NCI-H524 (cell line): ENCODE measurements at places on chromosomes 2 and 18.

DNA sequence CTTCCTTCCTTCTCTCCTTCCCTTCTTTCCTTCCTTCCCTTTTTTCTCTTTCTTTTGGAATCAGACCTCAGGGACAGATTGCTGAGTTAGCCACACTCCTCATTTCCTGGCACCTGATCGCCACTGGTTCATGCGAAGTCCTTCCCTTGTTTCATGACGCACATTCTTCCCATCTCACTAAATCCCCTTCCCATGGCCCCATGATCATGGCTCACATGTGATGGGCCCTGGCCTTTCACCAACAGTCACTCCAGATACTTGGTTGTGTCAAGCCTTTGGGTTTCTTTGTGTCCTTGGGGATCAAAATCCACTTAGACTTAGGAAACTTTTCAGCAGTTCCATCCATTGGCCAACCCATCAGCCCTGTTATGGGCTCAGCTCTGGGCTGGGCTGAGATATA is 23.8 kb upstream of the ASPRV1 start:
- no peak for DNase-seq

DNA sequence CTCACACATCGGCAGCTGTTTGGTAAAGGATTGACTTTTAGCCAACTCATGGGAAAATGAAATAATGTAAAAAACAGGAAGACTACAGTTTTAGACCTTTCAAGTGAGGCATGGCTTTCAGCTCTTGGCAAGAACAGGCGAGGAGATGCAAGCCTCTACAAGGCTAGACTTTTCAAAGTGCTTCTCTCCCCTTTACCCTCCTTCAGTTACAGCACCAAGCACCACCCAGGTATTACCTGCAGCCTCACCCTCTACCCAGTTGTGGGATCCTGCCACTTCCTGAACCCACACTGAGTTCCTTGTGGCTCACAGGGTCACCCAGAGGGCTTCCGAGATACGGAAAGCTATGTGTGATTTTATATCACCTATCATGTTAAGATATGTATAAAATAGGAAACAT is 14.7 kb downstream of the UGT1A10 start:
- no peak for DNase-seq

GRCh38 chr2:192311701-192312460 is 117.1 kb upstream of the TMEFF2 start:
- DNase-seq, result no peak

DNA sequence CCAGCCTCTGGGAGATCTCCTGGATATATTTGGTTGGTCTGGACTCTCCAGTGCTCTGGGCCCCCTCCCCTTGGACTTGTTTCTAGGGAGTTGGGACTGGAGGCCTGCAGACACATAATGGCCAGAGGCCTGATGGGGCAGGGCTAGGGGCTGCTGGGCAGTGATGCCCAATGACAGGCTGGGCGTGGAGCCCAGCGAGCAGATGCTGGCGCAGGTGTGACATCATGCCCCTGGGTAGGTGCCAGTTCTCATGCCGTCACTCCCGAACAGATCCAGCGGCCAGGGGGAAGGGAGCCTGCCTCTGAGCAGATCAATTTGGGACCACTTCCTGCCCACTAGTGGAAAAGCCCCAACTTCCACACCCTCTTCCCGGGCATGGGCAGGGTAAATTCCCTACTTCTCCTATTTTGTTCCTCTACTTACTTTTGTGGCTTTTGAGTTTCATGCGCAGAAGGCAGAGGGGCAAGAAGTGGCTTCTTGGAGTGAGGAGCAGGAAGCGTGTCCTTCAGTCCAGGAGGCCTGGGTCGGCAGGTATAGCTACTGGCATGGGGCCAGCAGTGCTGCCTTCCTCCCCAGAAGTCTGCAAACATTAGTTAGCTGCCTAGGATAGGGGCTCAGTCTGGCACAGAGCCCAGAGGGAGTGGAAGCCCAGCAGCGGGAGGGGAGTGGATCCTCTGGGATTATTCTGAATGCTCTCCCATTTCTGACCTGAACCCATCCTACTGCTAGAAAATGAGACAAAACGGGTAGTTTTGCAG is 6.1 kb downstream of the MPV17 start:
- DNase-seq, result no peak

- no peak for DNase-seq
Observed at GRCh38 chr18:13137670-13138419, 80.7 kb upstream of the LDLRAD4 start.

GRCh38 chr2:43995733-43996533 is at the start of gene LRPPRC:
Gene LRPPRC, minus strand, starts transcription at chr2:43995989. Its CDS starts 42 bp downstream, at chr2:43995947.
- peak; percentile 94 for DNase-seq

- DNase-seq, result no peak
Observed at GRCh38 chr18:37307181-37307580, 258.4 kb downstream of the CELF4 start.

- no peak for DNase-seq
Observed at GRCh38 chr2:68770271-68771111, 35.9 kb downstream of the ARHGAP25 start.

DNA sequence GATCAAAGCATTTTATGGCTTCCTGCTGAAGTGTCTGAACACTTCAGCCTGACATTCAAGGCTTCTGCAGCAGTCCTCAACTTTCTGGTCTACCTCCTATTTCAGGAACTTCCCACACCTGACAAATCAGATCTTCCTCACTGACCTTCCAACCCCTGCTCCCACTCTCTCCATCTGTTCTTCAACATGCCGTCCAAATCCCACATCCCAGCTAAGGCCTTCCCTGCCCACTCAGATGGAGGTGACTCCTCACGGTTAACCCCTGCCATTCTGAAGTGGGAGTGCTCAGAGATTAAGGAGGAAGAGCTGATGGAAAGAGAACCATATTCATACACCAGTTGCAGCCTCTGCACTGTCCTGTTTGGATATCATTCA is 104.8 kb downstream of the POLR1A start:
- no peak for DNase-seq

GRCh38 chr2:105404736-105405135 is 5.9 kb upstream of the FHL2 start:
- no peak for DNase-seq

- no peak for DNase-seq
Observed at GRCh38 chr2:234986876-234987720, 35.3 kb downstream of the SH3BP4 start.

- peak; percentile 15 for DNase-seq
Observed at GRCh38 chr2:116952254-116952653, 862.2 kb upstream of the DDX18 start.

GRCh38 chr2:144659731-144660275 is 139.9 kb upstream of the ZEB2 start:
- DNase-seq, result no peak

- no peak for DNase-seq
Observed at GRCh38 chr2:11320698-11321492, 23.5 kb downstream of the ROCK2 start.

DNA sequence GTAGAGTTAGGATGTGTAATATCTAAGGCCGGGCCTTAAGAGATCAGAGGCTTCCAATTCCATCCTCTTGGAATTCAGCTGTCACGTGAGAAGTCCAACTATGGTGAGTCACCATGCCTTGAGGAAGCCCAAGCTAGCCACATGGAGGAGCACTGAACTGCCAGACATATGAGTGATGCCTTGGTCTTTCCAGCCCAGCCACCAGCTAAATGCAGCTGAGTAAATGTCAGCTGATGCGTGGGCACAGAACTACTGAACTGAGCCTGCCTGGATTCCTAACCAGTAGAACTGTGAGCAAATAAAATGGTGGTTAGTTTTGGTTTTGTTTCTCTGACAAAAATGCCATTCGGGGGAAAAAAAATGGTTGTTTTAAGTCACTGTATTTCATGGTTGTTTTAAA is 153.7 kb upstream of the SERTAD2 start:
- no peak for DNase-seq

DNA sequence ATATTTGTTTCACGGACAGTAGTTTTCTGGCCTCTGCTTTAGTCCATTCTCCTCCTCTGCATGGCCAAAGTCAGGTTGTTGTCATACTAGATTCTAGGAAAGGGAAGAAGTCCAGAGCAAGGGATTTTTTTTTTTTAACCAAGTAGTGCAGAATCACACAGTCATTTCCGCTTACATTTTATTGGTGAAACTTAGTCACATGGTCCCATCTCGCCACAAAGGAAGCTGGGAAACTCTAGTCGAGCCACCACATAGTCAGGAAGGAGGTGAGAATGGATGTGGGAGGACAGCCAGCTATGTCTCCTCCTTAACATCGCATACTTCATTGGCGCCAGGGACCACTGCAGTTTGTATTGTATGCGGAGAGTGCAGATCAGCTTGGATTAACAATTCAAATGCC is 10.4 kb downstream of the HRH4 start:
- DNase-seq, result no peak
